AG08395 (cell line): ENCODE measurements at places on chromosomes 12 and 14.

DNA sequence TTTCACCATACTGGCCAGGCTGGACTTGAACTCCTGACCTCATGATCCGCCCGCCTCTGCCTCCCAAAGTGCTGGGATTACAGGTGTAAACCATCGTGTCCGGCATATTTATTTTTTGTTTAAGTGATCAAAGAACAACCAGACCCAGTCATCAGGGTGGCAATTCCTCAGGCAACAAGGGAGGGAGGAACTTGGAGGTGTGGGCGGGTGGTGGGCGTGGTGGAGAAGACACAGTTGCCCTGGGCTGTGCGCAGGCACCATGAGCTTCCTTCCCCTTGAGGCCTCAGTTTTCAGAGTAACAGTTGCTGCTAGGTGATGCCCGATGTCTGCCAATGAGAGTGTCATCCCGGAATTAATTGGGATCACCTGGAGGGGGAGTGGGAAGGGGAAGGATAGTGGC lies 191.7 kb downstream of the ALG10 start:
- DNase-seq = no peak

DNA sequence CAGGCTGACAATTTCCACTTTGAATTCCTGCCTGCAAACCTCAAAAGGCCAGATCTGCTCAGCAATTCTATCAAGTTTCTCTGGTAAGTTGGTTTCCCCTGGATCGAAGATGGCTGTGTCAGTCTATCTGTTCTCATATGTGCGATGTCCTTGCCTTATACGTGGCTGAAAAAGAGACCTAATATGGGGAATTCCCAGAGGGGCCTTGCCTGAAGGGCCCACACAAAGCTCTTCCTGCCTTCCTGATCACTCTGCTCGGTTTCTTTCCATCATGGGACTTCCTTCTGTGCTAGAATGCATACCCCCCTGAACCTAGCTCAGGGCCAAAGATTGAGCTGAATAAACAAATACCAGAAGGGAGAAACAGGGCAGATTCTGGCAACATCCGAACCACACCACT lies 13.2 kb downstream of the TCL1B start:
- DNase-seq = no peak

- peak; percentile 18 for DNase-seq
Measured at GRCh38 chr12:46919666-46920400, 94.0 kb upstream of the SLC38A4 start.

DNA sequence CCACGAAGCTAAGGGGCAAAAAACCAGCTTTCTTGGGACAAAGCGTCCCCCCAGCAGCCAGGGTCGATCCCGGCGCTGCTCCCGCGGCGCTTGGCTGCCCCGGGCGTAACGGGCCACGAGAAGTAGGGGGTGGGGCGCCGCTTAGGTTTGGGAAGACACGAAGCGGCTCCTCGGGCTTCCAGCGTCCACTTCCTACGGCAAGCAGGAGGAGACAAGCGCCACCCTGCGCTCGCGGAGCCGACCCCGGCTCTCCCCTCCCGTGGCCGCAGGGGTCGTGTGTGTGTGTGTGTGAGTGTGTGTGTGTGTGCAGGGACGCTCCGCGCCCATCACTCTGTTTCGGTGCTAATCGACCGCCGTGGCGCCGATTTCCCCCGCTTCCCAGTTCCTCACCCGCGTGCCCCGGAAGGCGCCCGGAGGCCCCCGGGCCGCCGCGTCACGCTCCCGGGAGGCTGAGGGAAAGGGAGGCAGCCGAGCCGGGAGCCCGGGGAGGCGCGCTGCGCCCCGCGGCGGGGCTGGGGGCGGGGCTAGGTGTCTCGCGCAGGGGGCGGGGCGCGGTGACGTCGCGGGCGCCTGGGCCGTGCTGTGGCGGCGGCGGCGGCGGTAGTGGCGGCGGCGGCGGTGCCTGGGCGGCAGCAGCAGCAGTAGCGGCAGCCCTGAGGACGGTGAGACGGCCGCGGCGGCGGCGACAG lies at the start of gene ERC1:
TSS of gene ERC1 (plus strand) at position 563 of the 689 bp plus-strand sequence. CDS start 36,681 bp downstream, outside the sequence.
- DNase-seq = peak; percentile 95

- no peak for DNase-seq
Measured at GRCh38 chr14:75247286-75247922, 31.2 kb upstream of the FOS start.

DNA sequence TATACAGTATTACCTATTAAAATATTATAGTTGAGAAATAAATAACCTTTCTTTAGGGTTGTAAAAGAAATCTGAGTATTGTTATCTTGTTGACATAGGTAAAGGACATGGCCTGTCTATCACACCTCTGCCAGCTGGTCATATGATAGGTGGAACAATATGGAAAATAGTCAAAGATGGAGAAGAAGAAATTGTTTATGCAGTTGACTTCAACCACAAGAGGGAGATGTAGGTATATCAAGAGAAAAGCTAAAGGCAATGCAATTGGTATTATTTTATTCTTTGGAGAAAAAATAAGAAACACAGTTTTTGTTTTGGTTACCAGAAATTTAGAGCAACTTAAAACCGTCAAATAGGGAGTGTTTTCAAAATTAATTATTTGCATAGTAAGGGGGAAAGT lies 13.5 kb downstream of the CPSF2 start:
- DNase-seq = peak; percentile 34

DNA sequence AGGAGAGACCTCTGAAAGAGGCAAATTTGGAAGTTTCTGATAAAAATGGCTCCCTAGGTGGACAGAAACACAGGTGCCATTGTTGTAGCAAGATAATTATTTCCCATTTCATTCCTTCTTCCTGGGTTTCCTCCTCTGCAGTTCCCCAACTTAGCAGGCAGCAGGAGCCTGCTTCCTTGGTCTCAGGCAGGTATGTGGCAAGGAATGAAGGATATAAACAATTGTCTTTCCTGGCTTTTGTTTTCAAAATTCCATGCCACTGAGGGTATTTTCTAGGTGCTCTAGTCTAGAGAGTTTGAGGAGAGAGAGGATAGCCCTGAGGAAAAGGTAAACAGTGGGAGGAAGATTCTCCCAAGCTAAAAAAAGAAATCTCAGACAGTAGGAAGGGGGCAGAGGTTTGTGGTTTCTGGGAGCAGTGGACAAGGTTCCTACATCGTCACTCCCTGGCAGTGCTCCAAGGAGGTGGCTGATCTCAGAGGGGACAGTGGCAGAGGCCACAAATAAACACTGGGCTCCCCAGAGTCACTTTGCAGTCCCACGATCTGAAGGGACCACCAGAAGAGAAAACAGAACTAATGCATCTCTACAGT lies 82.6 kb upstream of the IGF1 start:
- no peak for DNase-seq

- DNase-seq = no peak
Measured at GRCh38 chr14:74962046-74962445, 6.6 kb upstream of the PGF start.

GRCh38 chr12:82069931-82070514 lies 288.2 kb downstream of the CCDC59 start:
- DNase-seq = no peak

DNA sequence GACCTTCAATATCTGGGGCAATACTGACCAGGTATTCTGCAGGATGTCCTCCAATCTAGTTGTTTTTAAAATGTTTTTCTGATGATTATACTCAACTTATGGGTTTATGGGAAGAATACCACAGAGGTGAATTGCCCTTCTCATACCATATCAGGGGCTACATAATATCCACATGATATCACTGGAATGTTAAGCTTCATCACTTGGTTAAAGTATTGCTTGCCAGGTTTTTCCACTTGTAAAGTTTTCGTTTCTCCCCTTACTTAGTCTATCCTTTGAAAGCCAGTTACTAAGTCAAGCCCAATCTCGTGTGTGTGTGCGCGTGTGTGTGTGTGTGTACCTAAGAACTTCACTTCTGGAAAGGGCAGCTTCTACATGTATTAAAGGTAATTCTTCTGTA lies 980.9 kb upstream of the FBXO33 start:
- no peak for DNase-seq

GRCh38 chr12:9607716-9608115 lies at the start of gene KLRB1:
Gene KLRB1, minus strand, starts transcription at chr12:9607916. Its CDS starts 77 bp downstream, at chr12:9607839.
- no peak for DNase-seq

- peak; percentile 18 for DNase-seq
Measured at GRCh38 chr12:19757317-19757877, 318.1 kb downstream of the AEBP2 start.

DNA sequence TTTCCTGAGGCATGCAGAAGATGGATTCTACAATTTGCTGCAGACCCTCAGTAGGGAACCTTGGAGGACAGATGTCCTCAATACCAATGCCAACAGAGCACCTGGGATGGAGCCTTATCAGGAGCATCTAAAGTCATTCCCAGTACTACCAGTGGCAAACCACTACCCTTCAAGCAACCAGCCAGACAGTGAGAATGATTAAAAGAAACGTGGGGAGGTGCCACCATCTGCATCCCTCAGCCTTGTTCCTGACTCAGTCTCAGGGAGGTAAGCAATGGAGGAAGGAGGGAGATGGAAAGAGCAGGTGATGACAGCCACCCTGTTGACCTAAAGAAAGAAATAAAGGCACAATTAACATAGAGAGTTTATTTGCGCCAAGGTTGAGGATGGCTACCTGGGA lies 175.2 kb upstream of the GRIN2B start:
- DNase-seq = no peak

GRCh38 chr12:13206560-13206897 lies 10.0 kb downstream of the EMP1 start:
- no peak for DNase-seq

DNA sequence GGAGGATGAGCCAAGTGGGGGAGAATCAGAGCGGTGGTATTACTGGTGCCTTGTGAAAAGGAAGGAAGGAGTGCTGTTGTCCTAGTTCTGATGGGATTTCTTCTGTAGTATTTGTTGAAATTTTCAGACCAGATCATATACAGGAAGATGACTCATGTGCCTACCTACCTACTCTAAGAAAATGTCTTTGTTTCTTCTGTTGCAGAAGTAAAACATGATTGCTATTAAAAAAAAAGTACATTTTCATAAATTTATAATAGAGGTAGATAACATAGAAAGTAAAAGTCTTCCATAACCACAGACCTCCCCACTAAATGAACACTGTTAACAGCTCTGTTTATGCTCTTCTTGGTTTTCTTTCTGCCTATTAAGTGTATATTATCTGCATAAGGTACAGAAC lies 26.9 kb downstream of the SAMD4A start:
- no peak for DNase-seq

DNA sequence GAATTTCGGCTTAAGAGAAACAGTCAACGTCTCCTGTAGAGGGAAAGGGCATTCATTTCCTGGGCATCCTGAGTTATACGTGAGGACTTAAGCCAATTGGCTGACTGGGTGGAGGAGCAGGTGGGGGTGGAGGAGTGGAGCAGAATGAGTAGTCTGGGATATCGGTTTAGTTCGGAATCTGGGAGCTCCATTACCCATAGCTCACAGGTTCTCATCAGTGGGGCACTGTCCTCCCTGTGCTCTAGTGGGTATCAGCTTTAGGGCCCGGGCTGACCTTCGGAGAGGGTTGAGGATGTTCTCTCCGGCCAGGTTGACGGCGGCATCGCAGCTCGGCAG lies 704 bp downstream of the SDR39U1 start:
- no peak for DNase-seq

- no peak for DNase-seq
Measured at GRCh38 chr12:28144059-28144458, 46.2 kb upstream of the CCDC91 start.

- DNase-seq = no peak
Measured at GRCh38 chr14:23125933-23126524, 7.0 kb upstream of the CEBPE start.

GRCh38 chr12:62731055-62731820 lies 203.7 kb downstream of the PPM1H start:
- peak; percentile 54 for DNase-seq

GRCh38 chr14:74478996-74479635 lies 14.0 kb downstream of the NPC2 start:
- DNase-seq = peak; percentile 54

DNA sequence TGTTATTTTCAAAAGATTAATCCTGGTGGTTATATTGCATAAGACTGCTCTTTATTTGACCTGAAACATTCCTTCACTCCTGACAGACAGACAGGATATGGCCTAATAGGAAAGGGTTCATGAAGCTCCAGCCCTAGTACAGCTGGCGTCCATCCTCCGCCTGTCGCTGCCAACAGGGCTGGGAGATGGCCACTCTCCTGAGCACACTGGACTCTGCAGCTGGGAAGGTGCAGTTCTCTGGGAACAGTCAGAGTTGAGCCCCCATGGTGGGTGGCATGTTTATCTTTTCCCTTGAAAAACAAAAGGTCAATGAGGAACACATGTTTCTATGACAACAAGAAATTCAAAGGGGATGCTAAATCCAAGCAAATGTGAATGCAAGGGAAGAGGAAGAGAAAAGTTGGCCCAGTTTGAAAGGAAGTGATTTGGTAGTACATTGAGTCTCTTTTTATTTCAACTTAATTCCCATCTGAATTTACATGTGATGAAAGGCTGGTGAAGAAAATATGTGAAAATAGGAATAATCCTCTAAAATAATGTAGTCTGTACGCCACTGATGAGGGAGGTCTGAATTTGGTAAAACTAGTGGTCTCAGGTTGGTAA lies 89.9 kb upstream of the DCN start:
- DNase-seq = no peak

GRCh38 chr12:32080435-32080834 lies 26.2 kb upstream of the BICD1 start:
- DNase-seq = no peak

DNA sequence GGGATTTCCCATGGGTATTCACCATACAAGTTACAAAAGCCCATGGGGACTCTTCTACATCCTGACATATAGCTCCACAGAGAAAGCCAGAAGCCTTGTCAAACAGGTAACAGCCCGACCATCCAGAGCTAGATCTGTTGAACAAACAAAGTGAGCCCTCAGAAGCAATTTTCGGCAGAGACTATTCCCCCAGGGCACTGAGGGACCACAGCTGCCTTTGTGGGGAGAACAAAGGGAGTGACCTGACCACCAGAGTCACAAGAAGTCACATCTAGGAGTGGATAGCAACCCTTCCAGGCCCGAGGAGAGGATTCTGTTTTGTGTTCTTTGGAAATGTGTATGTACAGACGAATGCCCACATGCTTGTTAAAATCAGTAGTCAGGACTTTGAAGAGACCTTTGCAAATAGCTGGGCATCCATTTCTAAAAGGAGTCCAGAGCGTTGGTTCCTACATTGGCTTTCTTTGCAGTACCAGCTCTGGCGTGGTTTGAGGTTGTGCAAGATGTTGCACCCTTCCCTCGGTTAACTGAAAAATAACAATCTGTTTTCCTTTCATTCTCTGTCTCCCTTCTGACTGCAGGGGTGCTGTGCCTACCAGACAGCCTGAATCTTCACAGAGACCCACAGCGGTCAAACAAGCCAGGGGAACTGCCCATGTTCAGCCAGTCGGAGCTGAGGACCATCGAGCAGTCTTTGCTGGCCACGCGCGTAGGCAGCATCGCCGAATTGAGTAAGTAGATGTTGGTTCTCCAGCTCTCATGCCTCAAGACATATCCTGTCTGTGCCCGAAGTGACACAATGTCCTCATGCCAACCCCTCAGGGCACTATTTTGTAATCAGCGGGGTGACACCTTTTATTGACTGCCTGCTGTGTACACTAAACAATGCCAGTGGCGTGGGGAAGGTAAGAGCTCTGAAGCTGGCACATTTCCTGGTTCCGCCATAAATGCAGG lies 165.4 kb upstream of the PWP1 start:
- DNase-seq = no peak

DNA sequence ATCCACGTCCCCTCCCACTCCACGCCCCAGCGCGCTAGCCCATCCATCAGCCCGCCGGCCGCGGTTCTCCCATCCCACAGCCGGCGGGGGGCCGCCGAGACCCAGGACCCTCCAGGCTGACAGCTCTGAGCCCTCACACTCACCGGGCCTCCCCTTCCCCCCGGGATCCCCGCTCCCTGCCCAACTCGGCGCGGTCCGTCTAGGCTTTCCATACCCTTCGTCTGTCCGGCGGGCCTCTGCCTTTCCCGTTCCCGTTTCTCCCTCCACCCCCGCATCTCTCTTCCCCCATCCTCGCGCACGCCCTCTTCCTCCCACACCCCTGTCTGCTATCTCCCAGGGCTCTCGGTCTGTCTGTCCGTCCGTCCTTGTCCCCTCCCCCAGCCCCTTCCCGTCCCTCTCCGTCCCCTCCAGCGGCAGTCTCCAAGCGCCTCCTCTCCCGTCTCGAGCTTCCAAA lies 726 bp downstream of the ZFHX2 start:
- DNase-seq = no peak
